ENCODE measurements at places on chromosomes 13 and 19.

DNA sequence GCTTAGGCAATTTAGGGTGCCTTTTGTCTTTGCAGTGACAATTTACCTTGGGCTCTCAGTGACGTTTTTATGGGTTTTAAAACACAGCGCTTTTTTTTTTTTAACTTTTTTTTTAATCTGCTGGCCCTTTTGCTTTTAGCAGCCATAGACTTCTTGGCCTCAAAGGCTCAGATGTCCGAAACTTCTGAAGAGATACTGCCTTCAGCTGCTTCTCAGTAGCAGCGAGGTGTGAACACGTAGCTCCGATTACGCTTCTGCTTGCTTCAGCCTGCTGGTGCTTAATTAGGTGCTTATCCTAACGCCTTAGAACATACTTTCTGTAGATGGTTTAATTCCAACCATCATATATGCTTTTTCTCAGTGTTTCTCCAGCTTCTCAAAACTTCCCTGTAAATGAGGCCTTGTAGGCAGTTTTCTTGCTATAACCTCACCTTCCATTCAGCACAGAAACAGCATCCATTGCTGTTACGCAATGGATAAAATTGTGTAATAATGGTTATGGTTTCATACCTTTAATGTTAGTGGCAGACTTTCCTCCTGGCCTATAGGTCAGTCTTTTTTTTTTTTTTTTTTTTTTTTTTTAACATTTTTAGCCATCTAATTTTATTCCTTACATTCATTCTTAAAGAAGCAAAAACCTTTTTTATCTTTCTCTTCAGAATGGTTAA lies 723.9 kb downstream of the GPC5 start:
- no peak for DNase-seq

DNA sequence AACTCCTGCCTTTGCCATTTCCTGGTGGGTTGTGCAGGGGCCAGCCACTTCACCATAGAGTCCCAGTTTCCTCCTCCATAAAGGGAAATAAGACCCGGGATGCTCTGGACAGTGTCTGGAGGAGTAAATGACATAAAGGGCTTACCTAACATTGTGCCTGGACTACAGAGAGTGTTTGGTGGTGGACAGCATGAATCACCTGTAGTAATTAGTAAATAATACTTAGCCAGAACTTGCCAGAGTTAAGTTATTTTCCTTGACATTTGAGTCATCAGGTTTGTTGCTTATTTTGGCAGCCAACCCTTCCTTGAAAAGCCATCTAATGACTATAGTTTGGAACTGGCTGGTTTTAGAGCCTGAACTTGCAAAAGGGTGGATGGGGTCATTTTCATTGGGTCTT lies 159.2 kb downstream of the SLC7A1 start:
- no peak for DNase-seq

GRCh38 chr19:15487038-15487437 lies 7.7 kb upstream of the PGLYRP2 start:
- DNase-seq, result no peak

DNA sequence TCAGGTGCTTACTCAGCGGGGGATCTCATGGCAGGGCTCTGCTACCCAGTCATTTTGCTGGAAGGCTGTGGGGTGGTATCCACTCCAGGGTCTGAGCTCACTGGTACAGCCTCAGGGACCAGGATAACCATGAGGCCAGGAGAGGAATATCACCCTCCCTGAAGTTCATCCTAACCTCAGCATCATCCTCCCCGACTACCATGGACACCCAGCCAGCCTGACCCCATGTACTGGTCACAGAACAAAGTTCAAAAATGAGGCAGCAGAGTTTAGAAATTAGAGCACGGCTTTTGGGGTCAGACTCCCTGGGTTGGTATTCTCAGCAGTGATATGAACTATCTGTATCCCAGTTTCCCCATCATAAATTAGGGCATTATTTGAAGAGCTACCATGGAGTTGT lies 35.5 kb upstream of the RXFP2 start:
- no peak for DNase-seq

DNA sequence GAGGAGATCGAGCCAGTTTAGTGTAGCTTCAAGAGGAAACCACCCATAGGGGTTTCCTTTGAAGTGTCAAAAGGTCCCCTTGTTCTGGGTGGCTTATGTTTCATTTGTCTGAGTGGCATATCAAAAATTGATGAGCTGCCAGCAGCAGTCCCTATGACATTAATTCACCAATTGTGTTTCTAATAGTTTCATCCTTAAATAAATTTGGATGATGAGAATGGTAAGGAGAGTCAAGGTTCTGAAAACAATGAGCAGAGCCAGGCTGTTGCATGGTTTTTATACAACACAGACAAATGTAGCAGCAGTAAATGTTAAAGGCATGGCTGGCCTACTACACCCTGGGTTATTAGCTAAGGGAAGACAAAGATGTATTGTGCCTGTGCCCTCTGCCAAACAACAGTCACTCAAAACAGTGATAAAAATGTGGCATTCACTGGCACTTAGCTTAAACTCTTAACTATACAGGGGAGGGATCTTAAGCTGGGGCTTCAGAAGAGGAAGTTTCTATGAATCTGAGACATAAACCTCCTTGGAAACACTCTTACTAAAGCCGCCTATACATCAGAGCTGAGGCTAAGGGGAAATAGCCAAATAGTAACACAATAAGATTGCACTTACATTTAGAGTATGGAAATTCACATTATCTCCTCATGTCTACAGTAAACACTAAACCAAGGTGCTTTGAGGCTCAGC lies 200.5 kb downstream of the POU4F1 start:
- DNase-seq, result no peak

DNA sequence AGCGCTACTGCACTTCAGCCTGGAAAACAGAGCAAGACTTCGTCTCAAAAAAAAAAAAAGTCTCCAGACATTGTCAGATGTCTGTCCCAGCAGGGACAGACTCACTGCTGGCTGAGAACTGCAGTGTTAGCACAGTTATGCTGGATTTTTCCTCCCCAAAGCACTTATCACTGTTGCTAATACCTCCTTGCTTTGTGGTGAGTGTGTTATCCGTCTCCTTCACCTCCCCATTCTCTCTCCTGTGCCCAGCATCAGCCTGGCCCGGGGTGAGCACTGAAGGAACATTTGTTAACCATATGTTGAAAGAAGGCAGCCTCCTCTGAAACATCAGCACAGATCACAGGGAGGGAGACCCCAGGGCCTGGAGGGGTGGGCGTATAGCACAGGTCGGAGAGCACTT lies 11.3 kb downstream of the MYO9B start:
- DNase-seq, result no peak

GRCh38 chr19:5282901-5283300 lies 57.7 kb downstream of the PTPRS start:
- no peak for DNase-seq

DNA sequence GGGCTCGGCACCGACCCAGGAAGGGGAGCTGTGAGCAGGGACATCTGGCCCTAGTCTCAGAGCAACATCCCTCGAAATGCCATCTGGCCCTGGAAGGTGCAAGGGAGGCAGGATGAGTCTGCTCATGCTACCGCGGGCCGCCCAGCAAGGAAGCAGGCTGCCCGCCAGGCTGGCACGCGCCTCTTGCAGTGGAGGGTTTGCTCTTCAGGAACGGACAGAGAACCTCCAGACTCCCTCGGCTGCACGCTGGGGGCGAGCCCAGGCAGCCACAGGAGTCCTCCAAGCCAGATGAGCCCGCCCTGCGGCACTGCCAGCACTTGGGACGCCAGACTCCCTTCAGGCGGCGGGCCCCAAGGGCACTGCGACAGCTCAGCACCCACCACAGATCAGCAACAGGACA lies 10.1 kb upstream of the ATP8B3 start:
- DNase-seq, result no peak

DNA sequence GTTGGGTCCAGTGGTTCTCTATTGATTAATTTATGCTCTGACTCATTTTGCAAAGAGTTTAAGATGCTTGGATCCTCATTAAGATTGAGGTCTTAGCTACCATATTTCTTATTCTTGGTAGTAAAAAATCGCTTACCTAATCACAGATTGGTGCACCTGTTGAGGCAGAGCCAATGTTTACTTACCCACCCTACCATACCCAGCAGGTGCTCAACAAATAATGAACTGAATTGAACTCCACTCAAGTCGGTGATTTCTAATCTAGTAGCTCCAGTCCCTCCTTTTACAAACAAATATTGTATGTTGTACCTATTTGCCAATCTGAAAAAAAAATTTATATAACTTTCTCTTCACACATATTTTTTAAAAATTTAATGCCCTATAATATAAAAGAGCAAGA lies 361.0 kb downstream of the FGF14 start:
- DNase-seq, result no peak

DNA sequence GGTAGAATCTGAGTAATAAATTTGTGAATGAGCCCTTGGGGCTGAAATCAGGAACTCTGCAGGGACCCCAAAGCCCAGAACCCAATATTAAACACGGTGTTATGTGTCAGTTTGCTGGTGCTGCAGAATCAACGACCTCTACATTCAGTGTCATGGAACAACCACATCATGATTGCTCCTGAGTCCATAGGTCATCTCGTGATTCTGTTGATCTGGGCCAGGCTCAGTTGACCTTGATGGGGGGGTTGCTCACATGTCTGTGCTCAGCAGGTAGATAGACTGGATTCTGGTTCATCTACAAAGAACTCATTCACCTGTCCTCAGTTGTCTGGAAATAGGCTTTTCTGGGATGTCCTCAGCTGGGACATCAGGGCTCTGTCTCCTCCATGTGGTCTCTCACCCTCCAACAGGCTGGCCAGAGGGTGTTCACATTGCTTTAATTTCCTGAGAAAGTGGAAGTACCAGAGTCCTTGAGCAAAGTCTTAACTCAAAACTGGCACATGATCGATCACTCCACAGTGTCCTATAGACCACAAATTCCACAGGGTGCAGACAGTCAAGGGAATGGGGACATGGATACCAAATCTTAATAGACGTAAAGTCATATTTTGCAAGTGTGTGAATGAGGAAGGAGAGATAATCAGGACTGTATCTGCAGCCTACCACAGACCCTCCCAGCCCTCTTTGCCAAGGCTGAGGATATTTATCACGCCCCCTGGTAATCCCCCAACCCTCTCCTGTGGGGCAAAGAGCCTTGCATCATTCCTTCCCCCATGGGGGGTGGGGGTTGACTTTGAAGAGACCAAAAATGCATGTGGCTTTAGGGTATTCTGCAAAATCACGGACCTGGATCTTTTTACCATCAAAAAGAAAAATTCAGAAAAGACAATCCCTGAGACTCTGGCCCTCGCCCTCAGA lies 39.3 kb upstream of the IGFL1 start:
- DNase-seq, result no peak

DNA sequence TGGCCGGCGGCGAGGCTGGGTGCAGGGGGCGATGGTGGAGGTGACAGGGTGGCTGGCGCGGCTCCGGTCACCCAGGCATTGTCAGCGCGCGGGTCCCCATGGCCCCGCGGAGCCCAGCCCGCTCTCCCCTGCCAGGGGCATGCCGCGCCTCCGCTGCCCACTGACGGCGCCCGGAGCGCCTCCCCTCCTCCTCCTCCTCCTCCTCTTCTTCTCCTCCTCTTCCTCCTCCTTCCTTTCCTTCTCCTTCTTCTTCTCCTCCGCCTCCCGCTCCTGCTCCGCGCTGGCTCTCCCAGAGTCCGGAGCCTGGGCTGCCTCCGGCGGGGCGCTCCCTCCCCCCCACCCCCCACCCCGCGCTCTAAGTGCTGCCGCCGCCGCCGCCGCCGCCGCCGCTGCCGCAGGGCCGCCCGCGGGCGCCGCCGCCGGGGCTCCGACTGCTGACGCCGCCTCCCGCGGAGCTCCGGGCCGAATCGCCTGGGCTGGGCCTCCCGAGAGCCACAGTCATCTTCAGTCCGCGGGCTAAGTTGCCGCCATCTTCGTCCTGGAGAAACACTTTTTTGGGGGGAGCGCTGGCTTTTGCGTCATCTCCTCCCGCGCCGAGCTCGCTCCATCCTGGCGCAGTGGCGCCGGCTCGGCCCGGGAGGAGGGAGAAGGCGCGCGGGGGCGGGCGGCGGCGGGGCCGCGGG lies 348.3 kb downstream of the LIG4 start:
- DNase-seq, result no peak

DNA sequence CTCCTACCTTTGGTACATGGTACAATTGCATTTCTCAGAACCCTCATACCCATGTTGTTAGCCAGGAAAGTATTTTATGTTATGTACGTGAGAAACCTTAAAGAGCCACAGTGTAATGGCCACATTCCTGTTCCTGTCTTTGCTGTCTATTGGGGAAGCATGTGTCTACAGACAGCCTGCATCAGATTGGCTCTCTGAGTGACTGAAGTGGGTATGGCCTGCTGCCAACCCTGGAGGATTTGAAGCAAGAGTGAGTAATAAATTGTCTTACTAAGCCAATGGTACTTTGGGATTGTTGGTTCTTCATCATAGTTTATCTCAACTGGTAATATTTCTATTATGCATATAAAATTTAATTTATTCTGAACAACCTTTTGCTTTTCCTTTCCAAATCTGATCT lies 574.1 kb downstream of the LMO7 start:
- no peak for DNase-seq

- DNase-seq, result no peak
Observed at GRCh38 chr19:3243819-3244700, 19.6 kb downstream of the CELF5 start.

GRCh38 chr19:55492362-55492944 lies 4.2 kb downstream of the SSC5D start:
- no peak for DNase-seq

DNA sequence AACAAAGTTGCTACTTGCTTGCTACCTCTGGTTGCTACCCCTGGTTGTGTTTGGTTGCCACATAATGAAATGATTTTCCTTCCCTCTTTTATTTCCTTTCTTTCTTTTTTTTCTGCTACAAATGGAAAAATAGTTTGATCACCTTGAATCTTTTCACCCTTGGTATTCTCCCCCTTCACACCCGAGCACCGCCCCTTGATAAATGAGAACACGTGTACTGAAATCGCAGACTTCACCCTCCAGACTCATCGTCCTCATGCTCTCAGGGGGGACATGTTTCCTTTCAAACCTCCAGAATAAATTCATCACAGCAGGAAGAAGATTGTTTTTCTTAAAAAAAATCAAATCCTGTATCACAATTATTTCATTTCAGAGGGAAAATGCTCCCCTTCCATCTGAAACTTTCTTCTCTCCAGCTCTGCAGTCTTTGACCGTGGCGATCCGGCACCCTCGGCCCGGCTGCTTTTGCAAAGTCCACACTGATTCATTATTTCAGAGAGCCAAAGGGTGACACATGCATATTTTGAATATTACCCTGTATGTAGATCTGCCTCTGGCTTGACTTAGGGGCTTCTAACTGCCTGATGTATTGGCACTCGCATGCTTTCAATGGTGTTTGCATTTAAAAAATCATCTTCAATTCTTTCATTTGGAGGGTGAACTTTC lies 222.6 kb upstream of the MAB21L1 start:
- DNase-seq, result no peak

- no peak for DNase-seq
Observed at GRCh38 chr13:80166352-80166751, 174.6 kb downstream of the SPRY2 start.

- no peak for DNase-seq
Observed at GRCh38 chr13:104522235-104523072, 1456.2 kb upstream of the SLC10A2 start.

- DNase-seq, result no peak
Observed at GRCh38 chr13:30376426-30377311, 45.6 kb upstream of the UBE2L5 start.

- no peak for DNase-seq
Observed at GRCh38 chr13:24165746-24166145, 5.2 kb downstream of the SPATA13 start.

Measured in cortex of kidney (tissue), 1 donor.